Adrenal gland (tissue), 19 donors: ENCODE measurements at places on chromosomes 3 and 15. TPM values are rescaled to one million over a fixed set of nuclear protein-coding genes. Genes with fewer than 3 reads are reported as not detected.

The HDGFL3 gene
- total RNA-seq, result 65.9 TPM

The ZPLD1 gene
- 0.06 TPM for total RNA-seq

The IGSF11 gene
- 27.9 TPM for total RNA-seq

The MCTP2 gene
- total RNA-seq, result 6.8 TPM

The NOX5 gene
- 0.50 TPM for total RNA-seq

The CKMT1A gene
- total RNA-seq, result 1.9 TPM

The MED12L gene
- total RNA-seq, result 13.1 TPM

The SH3GL3 gene
- total RNA-seq, result 1.2 TPM

The FURIN gene
- total RNA-seq, result 18.5 TPM

GRCh38 chr3:123758081-123758564 lies 126.0 kb downstream of the MYLK start:
- no peak overlapping the region for H3K27ac ChIP-seq
- H3K4me3 ChIP-seq, result no peak overlapping the region
- H3K4me1 ChIP-seq, result no peaks in the 10 kb centered on the region
- no peaks in the 10 kb centered on the region for H3K27me3 ChIP-seq
- H3K36me3 ChIP-seq, result no peaks in the 10 kb centered on the region
- no peak for DNase-seq

DNA sequence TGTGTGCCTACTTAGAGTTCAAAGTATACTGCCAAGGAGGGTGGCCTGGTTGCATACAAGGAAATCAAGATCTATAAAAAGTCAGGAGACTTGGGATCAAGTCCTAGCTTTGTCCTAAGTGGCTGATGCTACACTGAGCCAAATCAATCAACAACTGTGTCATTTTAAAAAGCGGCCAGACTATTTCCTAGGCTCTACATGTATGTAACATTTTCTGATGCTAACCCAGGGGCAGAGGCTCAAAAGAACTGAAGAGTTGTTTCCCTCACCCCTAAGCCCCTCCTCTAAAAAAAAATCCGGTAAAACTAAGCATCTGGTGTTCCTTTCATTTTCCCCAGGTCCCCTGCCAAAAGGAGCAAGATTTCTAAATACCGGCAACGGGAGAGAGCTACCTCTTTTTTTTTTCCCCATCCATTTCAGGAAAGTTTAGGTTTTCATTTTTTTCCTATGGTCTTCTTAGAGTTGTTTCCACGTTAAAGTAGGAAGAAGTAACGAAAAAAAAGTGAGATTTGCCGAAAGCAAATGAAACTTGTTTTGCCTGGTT lies 18.8 kb upstream of the CHD2 start:
- no peaks in the 10 kb centered on the region for H3K36me3 ChIP-seq
- peak overlapping the region; percentile 54 for H3K4me3 ChIP-seq
- H3K4me1 ChIP-seq, result peaks cover 21% of the 10 kb centered on the region
- peak overlapping the region; percentile 92 for H3K27ac ChIP-seq
- H3K27me3 ChIP-seq, result no peaks in the 10 kb centered on the region

- no peaks in the 10 kb centered on the region for H3K36me3 ChIP-seq
- H3K4me3 ChIP-seq, result no peak overlapping the region
- H3K27ac ChIP-seq, result no peak overlapping the region
Observed at GRCh38 chr3:17982211-17982880, 239.9 kb upstream of the TBC1D5 start.

- no peak overlapping the region for H3K4me3 ChIP-seq
- H3K4me1 ChIP-seq, result no peaks in the 10 kb centered on the region
- H3K27ac ChIP-seq, result no peak overlapping the region
- no peak for DNase-seq
Observed at GRCh38 chr3:54034971-54035370, 87.4 kb upstream of the CACNA2D3 start.

- H3K27me3 ChIP-seq, result no peaks in the 10 kb centered on the region
- H3K27ac ChIP-seq, result no peak overlapping the region
- DNase-seq, result no peak
- no peaks in the 10 kb centered on the region for H3K4me1 ChIP-seq
- no peaks in the 10 kb centered on the region for H3K36me3 ChIP-seq
Observed at GRCh38 chr3:131231710-131232389, 149.7 kb upstream of the NUDT16 start.

DNA sequence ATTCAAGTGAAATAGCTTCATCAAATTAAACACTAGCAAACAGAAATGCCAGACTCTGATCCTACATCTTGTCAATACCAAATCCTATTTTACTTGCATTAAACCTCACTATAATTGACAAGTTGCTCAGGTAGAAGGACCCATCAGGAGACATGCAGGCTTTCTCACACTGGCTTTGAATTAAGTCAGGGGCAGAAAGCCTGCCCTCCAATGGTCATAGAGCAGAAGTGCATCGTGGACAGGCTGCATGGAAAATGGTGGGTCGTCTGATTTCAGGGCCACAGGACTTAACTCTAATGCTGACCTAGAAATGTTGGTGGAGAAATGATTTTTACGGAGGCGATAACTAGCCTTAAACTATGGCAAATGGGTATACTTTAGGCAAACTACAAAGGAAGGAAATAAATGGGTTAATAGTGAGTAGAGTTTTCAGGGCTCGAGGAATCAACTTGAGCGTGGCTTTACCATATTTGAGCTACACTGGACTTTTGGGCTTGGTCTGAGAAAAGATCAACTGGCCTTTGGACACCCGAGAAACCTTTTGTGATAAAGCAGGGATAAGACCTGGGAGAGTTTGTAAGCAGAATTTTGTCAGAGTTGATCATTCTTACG lies 283.9 kb downstream of the GRM7 start:
- no peaks in the 10 kb centered on the region for H3K27me3 ChIP-seq
- H3K4me3 ChIP-seq, result no peak overlapping the region
- H3K36me3 ChIP-seq, result no peaks in the 10 kb centered on the region
- no peaks in the 10 kb centered on the region for H3K4me1 ChIP-seq

DNA sequence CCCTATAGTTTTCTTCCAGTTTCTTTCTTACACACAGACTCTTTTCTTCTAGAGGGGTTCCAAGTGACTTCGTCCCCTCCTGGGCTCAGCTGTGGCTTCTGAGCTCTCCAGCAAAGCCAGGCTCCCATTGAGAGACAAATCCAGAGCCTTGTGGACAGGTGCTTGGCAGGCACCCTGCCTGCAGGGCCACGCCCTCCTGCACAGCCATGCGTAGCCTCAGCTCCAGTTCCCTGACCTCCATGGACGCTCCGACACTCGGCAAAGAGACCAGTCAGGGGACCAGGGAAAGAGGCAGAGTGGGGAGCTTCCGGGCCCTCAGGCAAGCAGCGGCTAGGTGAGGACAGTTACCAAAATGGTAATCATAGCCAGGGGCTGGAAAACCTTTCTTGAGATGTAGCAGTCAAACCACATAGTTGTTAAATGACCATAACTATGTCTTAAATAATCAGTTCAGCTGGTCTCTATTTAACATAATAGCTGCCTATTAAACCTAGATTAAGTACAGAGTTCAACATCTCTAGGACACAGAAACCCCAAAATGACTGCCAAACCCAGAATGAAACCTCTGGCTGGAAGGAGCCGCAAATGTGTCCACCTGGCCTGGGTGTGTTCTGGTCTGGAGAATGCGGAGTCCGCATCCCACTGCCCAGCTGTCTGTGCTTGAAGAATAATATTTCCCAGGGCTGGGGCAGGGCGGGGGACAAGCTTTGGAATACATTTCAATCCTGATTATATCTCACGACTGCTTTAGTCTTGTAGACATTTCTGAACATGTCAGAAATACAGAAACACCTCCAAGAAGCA lies 69.3 kb upstream of the RGMA start:
- no peak overlapping the region for H3K27ac ChIP-seq
- no peaks in the 10 kb centered on the region for H3K27me3 ChIP-seq
- H3K36me3 ChIP-seq, result no peaks in the 10 kb centered on the region

- no peak overlapping the region for H3K4me3 ChIP-seq
- peak; percentile 66 for DNase-seq
- H3K36me3 ChIP-seq, result no peaks in the 10 kb centered on the region
- peaks cover 33% of the 10 kb centered on the region for H3K4me1 ChIP-seq
- H3K27me3 ChIP-seq, result no peaks in the 10 kb centered on the region
Observed at GRCh38 chr15:85543741-85544155, 163.3 kb downstream of the AKAP13 start.

GRCh38 chr3:69338911-69339310 lies 47.0 kb downstream of the FRMD4B start:
- no peaks in the 10 kb centered on the region for H3K36me3 ChIP-seq
- H3K27me3 ChIP-seq, result no peaks in the 10 kb centered on the region
- DNase-seq, result no peak
- H3K4me3 ChIP-seq, result no peak overlapping the region
- peaks cover 14% of the 10 kb centered on the region for H3K4me1 ChIP-seq
- H3K27ac ChIP-seq, result peak overlapping the region; percentile 52

DNA sequence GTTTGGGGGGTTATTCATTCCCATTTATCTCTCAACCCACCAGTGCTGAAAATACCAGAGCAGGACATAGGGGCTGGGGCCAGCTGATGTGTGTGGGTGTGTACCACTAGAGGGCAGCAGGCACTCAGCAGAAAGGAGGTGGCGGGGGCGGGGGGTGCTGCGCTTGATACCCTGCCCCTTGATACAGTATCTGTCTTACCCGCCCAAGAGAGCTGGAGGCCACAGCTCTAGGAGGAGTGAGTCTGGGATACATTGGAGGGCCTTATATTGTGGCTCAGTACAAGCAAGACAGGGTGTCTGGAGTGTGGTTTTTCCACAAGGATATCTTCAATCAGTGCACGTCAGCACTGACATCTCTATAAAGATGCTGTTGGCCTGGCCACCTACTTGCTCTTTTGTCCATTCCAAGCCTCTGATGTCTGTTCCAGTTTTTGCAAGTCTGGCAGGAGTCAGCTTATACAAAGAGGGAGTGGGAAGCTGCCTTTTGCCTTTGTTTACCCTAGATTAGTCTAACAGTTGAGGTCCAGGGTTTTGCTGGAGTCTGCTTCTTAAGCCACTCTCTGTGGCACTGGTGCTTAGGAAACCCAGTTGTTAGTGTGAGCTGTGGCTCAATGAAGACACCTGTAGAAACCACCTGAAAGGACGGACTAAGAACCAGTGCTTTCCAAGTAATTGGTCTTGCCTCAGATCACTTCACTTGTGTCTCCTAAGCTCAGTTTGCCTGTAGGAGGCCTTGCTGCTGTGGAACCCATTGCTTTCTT lies 1.5 kb upstream of the RBM15B start:
- no peak overlapping the region for H3K27ac ChIP-seq
- H3K4me3 ChIP-seq, result no peak overlapping the region
- peaks cover 42% of the 10 kb centered on the region for H3K36me3 ChIP-seq
- H3K4me1 ChIP-seq, result peaks cover 14% of the 10 kb centered on the region

- no peaks in the 10 kb centered on the region for H3K27me3 ChIP-seq
- H3K4me3 ChIP-seq, result no peak overlapping the region
- H3K27ac ChIP-seq, result no peak overlapping the region
- peaks cover under 1% of the 10 kb centered on the region for H3K4me1 ChIP-seq
- H3K36me3 ChIP-seq, result no peaks in the 10 kb centered on the region
- DNase-seq, result no peak
Observed at GRCh38 chr3:42184651-42185443, 81.1 kb downstream of the CCK start.

GRCh38 chr15:74200871-74201419 lies 1.6 kb downstream of the STRA6 start:
- no peaks in the 10 kb centered on the region for H3K36me3 ChIP-seq
- no peak overlapping the region for H3K4me3 ChIP-seq
- H3K27ac ChIP-seq, result peak overlapping the region; percentile 44
- H3K27me3 ChIP-seq, result no peaks in the 10 kb centered on the region
- peaks cover 16% of the 10 kb centered on the region for H3K4me1 ChIP-seq
- no peak for DNase-seq

GRCh38 chr3:52896613-52897012 lies 735 bp downstream of the STIMATE start:
- H3K4me1 ChIP-seq, result peaks cover 23% of the 10 kb centered on the region
- H3K27me3 ChIP-seq, result no peaks in the 10 kb centered on the region
- H3K4me3 ChIP-seq, result peak overlapping the region; percentile 19
- no peaks in the 10 kb centered on the region for H3K36me3 ChIP-seq
- H3K27ac ChIP-seq, result peak overlapping the region; percentile 83
- no peak for DNase-seq
